Activated naive CD4-positive, alpha-beta T cell treated with anti-CD3 and anti-CD28 coated beads, Interleukin-2, amount 10 ng/mL, durations not matched to agents 7 days and 5 days (primary cell): ENCODE measurements at places on chromosomes 3 and 15.
A peak's percentile ranks its signal among the peaks of the same experiment; 100 is the strongest.

DNA sequence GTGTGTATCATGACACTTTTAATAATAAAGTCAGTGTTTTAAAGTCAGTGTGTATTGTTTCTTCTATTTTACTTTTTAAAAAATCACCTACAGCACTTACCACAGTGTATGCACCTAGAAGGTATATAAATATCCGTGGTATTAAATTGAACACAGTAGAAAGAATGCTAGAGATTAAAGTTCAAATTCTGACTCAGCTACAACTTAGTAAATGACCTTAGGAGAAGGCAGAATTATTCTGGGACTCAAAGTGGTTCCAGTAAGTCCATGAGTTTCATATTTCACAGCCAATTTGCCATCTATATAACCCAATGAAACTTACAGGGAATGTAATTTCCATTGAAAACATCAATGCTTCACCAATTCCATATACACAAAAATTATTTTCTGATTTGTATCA is 52.7 kb upstream of the MAP4 start:
- H3K27ac ChIP-seq, result no peak overlapping the region
- peaks cover 10% of the 10 kb centered on the region for H3K36me3 ChIP-seq
- H3K4me3 ChIP-seq, result no peak overlapping the region
- no peak for DNase-seq
- no peaks in the 10 kb centered on the region for H3K27me3 ChIP-seq

DNA sequence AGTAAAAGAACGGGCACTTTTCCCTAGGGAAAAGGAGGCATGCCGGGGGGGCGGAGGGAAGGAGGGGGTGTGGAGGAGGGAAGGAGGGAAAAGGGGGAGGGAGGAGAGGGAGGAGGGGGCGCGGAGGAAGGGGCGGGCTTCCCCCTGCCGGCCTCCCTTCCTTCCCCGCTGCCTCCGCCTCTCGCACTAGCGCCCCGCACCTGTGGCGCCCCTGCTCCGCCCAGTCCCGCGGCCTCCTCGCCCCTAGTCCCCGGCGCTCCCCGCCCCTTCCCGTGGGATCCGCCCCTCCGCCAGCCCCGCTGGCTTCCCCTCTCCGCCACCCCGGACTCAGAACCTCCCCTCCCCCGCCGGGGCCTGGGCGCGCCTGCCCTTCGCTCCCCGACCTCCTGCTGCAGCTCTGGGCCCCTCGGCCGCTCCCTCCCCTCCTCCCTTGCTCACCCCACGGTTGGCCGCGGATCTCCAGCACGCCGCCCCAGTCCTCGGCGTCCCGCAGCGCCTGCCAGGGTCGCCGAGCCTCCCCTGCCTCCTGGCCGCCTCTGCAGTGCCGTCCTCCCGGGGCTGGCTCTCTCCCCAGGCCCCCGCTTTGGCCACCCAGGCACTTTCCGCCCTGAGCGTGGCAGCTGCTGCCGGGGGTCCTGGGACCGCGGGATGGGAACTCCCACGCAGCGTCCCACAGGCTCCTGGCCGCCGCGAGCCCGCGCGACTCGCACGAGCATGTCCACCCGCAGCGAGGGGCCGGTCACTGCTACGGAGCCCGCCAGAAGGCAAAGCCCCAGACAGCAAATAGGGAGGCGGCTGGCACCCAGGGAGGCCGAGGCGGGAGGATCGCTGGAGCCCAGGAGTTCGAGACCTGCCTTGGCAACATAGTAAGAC is 147.4 kb downstream of the TJP1 start:
- H3K4me1 ChIP-seq, result no peaks in the 10 kb centered on the region
- H3K4me3 ChIP-seq, result no peak overlapping the region
- H3K36me3 ChIP-seq, result no peaks in the 10 kb centered on the region
- DNase-seq, result no peak
- H3K27me3 ChIP-seq, result peaks cover 71% of the 10 kb centered on the region
- no peak overlapping the region for H3K27ac ChIP-seq

DNA sequence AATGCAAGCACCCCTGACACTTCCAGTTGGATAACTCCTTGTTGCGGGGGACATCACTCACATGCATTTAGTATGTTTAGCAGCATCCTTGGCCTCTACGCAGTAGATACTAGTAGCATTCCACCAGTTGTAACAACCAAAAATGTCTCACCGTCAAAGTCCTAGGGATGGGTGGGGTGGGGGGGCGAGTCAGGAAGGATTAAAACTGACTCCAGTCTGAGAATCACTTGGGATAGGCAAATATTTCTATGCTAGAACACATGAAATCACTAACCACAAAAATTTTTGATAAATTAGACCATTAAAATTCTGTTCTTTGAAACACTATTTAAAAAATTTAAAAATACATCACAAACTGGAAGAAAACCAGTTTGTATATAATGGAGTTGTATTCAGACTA is 18.0 kb downstream of the ICE2 start:
- no peak overlapping the region for H3K4me3 ChIP-seq
- no peak overlapping the region for H3K27ac ChIP-seq
- peaks cover 5% of the 10 kb centered on the region for H3K4me1 ChIP-seq

DNA sequence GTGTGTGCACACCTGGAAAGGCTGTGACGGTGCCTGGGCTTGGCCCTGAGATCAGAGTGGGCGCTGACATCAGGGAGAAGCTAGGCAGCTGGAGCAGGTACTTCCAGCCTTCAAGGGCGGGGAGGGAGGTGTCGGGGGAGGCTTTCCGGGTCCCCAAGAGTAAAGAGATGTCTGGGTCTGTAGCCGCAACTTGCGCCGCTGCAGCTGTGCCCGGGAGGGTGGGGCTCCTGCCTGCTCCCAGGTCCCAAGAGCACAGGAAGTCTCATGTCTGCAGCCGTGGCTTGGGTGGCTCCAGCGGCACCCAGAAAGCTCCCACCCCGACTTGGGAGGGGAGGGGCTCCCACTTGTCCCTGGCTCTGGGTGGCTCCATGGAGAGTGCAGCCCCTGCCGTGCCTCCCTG is 103.2 kb upstream of the BNIP2 start:
- DNase-seq, result peak; percentile 64
- H3K4me3 ChIP-seq, result no peak overlapping the region
- peak overlapping the region; percentile 81 for H3K27ac ChIP-seq
- peaks cover 75% of the 10 kb centered on the region for H3K4me1 ChIP-seq
- H3K36me3 ChIP-seq, result peaks cover 15% of the 10 kb centered on the region
- peaks cover 12% of the 10 kb centered on the region for H3K27me3 ChIP-seq

- DNase-seq, result no peak
- no peak overlapping the region for H3K27ac ChIP-seq
- H3K4me3 ChIP-seq, result no peak overlapping the region
- no peaks in the 10 kb centered on the region for H3K4me1 ChIP-seq
- H3K36me3 ChIP-seq, result no peaks in the 10 kb centered on the region
- no peaks in the 10 kb centered on the region for H3K27me3 ChIP-seq
Measured at GRCh38 chr3:129705274-129705673, 98.8 kb upstream of the PLXND1 start.

GRCh38 chr3:56915966-56916586 is 114.3 kb upstream of the ARHGEF3 start:
- H3K4me1 ChIP-seq, result peaks cover 72% of the 10 kb centered on the region
- H3K36me3 ChIP-seq, result peaks cover 31% of the 10 kb centered on the region
- peak overlapping the region; percentile 100 for H3K27ac ChIP-seq

GRCh38 chr15:56794165-56794552 is 60.9 kb upstream of the ZNF280D start:
- no peak overlapping the region for H3K4me3 ChIP-seq
- no peak overlapping the region for H3K27ac ChIP-seq
- H3K4me1 ChIP-seq, result no peaks in the 10 kb centered on the region
- H3K36me3 ChIP-seq, result no peaks in the 10 kb centered on the region
- DNase-seq, result no peak

- H3K4me1 ChIP-seq, result no peaks in the 10 kb centered on the region
- H3K27ac ChIP-seq, result no peak overlapping the region
- no peaks in the 10 kb centered on the region for H3K36me3 ChIP-seq
- H3K4me3 ChIP-seq, result no peak overlapping the region
Measured at GRCh38 chr3:19364148-19364547, 215.8 kb downstream of the KCNH8 start.

DNA sequence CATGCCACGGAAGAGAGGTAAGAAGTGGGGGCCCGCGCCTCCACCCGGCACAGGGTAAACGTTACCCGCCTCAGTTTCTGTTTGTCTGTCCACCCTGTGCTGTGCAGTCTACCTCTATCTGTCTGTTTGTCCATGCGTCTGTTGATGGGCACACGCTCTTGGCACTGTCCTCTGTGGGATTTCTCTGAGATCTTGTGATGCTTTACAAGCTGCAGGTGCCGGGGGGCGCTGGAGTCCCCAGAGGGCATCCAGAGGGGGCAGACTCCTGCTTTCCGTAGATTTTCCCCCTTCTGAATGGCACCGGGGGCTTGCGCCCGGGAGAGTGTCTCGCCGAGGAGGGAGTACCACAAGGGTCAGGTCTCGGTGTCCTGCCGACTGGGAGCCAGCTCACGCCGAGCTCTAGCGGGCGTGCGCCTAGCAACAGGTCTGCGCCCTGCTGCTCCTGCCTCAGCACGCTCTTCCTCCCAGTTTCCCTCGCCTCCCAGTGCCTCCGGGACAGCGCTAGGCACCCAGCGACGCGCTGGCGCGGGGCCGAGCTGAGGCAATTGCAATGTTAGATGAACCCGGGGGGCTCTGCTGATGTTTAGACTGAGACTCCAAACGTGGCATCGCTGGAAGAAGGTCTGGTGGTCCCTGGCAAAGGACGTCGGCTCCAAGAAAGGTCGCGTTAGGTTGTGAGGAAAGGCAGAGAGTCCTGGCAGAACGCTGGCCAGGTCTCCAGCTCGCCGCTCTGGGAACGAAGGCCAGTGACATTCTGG is 667 bp downstream of the CEMIP start:
- peaks cover 27% of the 10 kb centered on the region for H3K4me1 ChIP-seq
- DNase-seq, result no peak
- H3K4me3 ChIP-seq, result peak overlapping the region; percentile 62
- H3K27me3 ChIP-seq, result peaks cover 70% of the 10 kb centered on the region
- no peak overlapping the region for H3K27ac ChIP-seq

DNA sequence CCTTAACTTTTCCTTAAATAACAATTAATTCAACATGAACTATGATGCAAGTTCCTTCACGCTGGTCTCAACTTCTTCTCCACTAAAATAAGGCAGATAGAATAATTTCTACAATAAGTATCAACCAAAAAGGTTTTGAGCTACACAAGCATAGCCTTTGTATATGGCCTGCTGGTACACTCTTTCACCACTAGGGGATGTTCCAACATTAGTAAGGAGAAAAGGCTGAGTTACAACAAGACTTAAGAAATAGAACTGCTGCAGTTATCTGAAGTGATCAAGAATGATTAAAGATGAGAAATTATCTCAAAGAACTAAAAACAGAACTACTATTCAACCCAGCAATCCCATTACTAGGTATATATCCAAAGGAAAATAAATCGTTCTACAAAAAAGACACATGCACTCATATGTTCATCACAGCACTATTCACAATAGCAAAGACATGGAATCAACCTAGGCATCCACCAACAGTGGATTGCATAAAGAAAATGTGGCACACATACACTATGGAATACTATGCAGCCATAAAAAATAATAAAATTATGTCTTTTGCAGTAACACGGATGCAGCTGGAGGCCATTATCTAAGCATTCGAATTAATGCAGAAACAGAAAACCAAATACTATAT is 14.4 kb downstream of the ATP13A3 start:
- H3K4me1 ChIP-seq, result peaks cover 6% of the 10 kb centered on the region
- H3K4me3 ChIP-seq, result no peak overlapping the region
- peak; percentile 34 for DNase-seq

DNA sequence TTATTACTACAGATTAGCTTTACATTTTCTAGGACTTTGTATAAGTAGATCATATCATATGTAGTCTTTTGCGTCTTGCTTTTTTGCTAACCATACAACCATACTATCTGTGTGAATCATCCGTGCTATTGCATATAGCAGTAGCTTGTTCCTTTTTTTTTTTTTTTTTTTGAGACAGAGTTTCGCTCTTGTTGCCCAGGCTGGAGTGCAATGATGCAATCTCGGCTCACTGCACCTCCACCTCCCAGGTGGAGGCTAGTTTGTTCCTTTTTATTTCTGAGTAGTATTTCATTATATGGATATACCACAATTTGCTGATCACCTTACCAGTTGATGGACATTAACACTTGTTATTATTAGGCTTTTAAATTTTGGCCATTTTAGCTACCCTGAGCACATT is 54.5 kb upstream of the TBL1XR1 start:
- no peaks in the 10 kb centered on the region for H3K4me1 ChIP-seq
- no peak overlapping the region for H3K27ac ChIP-seq
- no peaks in the 10 kb centered on the region for H3K36me3 ChIP-seq
- H3K4me3 ChIP-seq, result no peak overlapping the region
- no peak for DNase-seq

DNA sequence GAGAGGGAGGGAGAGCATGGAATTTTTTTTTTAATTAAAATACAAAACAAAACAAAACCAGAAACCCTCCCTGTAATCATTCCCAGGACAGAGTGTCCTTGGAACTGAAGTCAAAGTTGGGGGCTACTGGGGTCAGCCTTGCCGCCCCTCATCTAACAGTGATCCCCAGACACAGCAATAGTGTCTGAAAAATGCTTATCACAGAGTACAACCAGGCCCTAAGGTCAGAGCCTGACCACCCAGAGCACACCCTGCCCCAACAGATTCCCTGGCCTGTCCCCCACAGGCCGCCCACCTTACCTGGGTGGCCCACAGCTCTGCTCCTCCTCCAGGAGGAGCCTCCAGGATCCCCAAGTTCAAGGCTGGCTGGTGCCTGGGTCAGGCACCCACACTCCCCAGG is 101.6 kb upstream of the LINGO1 start:
- no peaks in the 10 kb centered on the region for H3K36me3 ChIP-seq
- peaks cover 32% of the 10 kb centered on the region for H3K27me3 ChIP-seq
- H3K27ac ChIP-seq, result no peak overlapping the region
- no peaks in the 10 kb centered on the region for H3K4me1 ChIP-seq
- H3K4me3 ChIP-seq, result no peak overlapping the region

- H3K4me3 ChIP-seq, result no peak overlapping the region
- peaks cover 7% of the 10 kb centered on the region for H3K4me1 ChIP-seq
- H3K36me3 ChIP-seq, result no peaks in the 10 kb centered on the region
- peak; percentile 21 for DNase-seq
- no peak overlapping the region for H3K27ac ChIP-seq
Measured at GRCh38 chr3:151328298-151328995, 902 bp downstream of the P2RY13 start.

- no peaks in the 10 kb centered on the region for H3K27me3 ChIP-seq
- no peaks in the 10 kb centered on the region for H3K36me3 ChIP-seq
- no peak overlapping the region for H3K27ac ChIP-seq
- no peak for DNase-seq
- no peak overlapping the region for H3K4me3 ChIP-seq
- H3K4me1 ChIP-seq, result peaks cover 3% of the 10 kb centered on the region
Measured at GRCh38 chr15:88398011-88398410, 69.2 kb downstream of the MRPL46 start.

DNA sequence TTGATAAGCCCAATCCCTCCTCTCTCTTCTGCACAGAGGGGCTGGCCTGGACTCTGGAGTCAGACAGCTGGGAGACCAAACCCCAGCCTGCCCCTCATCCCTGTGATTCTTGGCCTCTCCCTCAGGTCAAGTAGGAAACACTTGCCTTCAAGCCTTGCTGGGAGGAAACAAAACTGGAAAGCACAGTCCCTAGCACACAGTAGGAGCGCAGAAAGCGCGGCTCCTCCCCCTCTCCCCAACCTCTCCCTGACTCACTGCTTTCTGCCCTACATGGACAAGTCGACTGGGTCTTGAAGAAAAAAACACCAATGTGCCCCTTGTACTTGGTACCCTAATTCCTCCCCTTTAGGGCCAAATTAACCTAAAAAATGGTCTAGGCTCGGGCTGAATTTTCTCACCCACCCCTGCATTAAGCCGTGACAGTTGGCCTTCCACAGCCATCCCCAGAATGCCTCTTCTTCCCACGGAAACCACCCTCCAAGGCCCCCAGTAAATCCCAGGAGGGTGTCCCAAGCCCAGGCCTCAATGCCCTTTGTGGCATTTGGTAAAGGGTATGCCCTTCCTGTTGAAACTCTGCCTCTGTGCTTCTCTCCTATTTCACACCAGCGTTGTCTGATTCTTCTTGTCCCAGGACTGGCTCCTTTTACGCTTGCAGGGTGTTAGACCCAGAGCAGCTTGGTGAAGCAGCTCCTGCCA is 11.3 kb upstream of the RAF1 start:
- no peak overlapping the region for H3K4me3 ChIP-seq
